ENCODE measurements at places on chromosomes 5 and 9.

DNA sequence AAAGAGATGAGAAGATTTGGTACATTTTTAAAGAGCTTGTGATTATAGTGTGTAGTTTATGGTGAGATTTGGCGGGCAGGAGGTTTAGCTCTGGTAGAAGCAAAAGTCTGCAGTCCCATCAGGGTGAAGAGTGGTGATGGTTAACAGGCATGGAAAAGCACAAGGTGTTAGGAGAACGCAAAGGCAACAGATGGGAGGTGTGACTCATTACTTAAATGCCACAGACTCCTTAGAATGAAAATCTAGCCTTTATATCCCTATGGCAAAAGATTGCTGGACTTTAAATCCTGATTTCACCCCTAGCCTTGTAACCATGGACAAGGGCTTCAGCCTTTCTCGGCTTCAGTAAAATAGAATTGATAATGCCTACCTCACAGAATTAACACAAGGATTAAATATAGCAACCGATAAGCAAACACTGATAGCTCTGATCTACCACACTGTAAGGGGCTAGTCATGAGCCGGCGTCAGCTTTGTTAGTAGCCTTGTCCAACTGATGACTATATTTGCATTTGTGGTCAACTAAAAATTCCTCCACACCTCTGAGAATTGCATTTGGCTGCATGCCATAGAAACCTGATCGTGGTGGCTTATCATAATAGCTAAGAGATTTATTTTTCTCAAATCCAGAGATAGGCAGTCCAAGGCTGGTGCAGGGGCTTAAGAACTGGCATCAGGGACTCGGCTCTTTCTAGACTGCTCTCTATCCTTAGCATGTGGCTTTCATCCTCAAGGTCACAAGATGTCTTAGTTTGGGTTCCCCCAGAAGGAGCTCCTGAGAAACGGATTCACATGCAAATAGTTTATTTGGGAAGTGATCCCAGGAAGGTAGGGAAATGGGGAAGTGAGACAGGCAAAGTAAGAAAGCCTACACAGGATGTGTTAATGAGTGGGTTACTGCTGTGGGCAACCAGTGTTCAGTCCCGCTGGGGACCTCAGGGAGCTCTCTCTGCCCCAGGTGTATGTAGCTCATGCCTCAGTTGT, 19.6 kb downstream of the MFAP3 start:
- peak; percentile 23 for DNase-seq

DNA sequence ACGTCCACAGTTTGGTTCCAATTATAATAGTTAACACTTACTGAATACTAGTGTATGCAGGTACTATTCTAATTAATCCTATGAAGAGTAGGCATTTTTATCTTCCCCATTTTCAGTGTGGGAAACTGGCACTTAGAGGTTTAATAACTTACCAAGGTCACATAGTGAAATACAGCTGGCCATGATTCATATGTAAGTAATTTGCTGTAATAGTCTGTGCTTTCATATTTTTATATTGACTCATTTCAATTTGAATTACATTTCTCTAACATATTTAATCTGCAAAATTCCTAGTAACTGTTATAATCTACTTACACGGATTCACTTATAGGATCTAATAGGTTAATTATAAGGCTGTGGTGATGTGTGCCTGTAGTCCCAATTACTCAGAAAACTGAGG, 19.4 kb downstream of the CCNH start:
- peak; percentile 83 for DNase-seq

- DNase-seq: peak; percentile 57
Observed at GRCh38 chr9:127557466-127557869, 54.6 kb upstream of the STXBP1 start.

- DNase-seq: no peak
Observed at GRCh38 chr5:58631895-58632294, 49.0 kb downstream of the RAB3C start.

- no peak for DNase-seq
Observed at GRCh38 chr9:126698756-126699155, 85.0 kb downstream of the LMX1B start.

DNA sequence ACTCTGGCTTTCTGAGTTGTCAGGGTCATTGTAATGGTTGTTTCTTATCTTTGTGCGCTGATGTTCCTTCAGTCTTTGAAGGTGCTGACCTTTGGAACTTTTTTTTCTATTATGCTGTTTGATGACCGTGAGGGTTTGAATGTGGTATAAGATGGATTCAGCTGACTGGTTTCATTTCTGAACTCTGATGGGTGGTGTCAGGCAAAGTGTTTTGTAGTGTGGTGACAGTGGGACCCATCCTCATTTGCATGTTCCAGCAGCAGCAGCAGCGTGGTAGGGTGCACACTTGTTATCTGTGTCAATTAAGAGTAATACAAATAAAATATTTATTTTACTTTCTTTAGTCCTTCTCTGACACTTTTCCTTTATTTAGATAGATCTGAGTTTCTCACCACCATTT, 227.7 kb upstream of the PRR16 start:
- DNase-seq: no peak

- DNase-seq: no peak
Observed at GRCh38 chr5:163385271-163385670, 52.1 kb upstream of the CCNG1 start.

DNA sequence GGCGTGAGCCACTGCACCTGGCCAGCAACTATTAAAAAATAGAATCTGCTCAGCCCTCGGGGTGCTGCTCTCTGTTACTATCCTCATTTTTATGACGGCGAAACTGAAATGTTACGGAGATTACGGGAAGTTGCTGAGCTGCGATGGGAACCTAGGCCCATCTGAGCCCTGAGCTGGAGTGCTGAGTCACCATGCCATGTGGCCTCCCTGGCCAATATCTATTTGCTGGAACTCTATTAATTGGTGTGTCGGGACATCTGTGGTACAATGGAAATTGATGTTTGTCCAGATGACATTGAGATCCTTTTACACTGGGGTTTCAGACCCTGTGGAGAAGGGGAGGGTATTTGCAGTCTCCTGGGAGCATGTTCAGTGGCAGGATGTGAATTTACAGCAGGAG, 8.1 kb downstream of the PRDM12 start:
- no peak for DNase-seq

GRCh38 chr5:644509-644908, 32.4 kb downstream of the CEP72 start:
- no peak for DNase-seq
